Ascending aorta (tissue), 2 donors: ENCODE measurements at places on chromosomes 13 and 19.

DNA sequence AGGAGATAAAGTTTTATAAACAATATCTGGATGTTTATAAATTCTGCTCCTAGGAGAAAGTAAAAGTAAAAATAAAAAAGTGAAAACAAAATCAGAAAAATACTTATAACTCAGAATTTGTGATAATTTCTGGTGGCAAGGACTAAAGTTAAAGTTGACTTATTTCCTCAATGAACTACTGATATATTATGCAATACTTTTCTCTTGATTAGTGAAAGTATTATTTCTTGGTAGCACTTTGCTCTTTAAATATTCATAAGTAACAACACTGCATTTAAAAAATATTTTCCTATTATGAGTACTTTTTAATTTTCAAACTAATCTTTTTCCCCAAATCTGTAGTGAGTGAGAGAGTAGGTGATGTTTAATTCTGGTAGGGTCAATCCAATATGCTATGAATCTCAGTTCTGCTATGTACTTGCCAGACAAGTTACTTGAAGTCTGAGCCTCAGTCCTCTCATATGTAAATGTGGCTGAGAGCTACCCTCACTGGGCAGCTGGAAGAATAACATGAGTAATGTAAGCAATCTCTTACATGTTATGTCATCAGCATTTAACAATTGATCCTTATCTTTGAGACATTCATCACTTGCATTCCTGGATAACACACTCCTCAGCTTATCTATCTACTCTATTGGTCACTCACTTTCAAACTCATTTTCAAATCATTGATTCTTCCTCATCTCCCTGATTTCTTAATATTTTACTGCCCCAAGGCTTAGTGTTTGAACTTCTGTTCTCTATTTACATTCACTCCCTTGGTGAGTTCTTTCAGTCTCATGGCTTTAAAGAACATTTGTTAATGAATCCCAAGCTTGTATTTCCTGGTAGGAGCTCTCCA lies 239.0 kb downstream of the RGCC start:
- DNase-seq: no peak

DNA sequence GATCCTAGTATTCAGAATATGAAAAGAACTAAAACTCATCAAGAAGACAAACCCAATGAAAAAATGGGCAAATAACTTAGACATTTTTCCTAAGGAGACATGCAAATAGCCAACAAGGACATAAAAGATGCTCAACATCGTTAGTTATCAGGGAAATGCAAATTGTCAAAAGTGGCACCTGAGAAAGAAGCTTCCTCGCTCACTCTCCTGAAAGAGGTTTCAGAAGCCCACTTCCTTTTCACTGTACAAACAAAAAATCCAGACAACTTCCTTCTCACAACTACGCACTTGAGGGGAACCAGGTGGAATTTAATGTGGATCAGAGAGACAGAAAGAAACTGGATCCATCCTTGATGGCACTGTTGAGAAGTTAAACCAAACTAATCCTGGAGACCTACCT lies 41.5 kb downstream of the KLF12 start:
- no peak for DNase-seq

DNA sequence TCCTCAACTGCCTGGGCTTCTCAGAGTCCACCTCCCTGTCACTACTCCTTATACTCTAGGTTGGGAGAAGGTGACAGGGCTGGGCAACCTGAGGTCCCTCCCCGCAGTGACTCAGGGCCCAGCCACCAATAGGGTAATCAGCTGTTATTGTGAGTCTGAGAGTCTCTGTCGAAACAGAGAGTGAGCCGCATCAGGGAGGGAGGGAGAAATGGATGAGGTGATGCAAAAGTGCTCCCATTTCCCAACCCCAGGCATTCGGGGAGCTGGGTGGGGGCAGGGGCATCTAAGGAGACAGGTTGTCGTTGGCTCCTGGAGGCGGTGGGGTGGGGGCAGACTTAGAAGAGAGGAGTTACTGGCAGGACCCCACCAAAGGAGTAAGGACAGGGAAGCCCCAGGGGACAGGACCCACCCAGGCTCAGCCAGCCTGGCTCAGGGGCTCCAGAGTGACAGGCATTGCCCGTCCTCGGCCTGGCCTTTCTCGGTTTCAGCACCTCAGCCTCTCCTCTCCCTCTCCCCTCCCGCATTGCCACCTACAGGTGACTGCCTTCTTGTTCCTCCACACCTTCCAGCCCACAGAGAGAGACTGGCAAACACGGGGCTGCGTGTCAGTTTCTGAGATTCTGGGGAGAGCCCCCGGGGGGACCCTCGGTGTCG lies at the start of gene DMKN:
Gene DMKN, minus strand, starts transcription at position 22 of the 654 bp plus-strand sequence. CDS start 174 bp downstream, outside the sequence.
- no peak for DNase-seq

DNA sequence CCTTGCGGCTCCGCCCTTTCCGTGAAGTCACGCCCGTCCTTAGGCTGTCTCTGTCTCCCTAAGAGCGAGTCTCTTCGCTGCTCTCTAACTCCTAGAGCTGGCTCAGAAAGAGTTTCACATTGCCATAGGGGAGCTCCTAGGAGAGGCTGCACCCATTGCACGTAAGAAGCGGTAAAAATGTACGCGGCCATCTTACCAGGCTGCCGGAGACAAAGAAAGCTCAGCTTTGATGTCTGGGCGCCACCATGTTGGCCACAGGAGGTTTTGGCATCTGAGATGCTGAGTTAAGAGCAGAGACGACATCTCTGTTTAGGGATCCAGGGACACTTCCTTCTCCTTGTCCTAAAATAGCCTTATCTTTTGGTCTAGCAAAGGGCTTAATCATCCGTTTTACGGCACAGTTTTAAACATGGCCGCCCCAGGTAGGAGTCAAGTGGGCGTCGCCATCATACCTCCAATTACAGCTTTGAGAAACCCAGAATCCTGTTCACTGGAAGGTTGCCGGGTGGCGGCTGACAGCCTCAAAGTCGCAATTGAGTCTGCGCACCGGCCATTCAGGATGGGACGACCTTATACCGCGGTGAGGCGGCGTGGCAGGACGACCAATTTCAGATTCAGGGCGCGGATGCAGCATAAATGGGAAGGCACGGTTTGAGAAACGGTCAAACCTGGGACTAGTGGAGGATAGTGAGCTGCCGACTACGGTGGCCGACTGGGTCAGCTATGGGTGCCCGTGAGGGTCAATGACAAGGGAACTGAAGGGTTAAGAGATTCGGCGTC lies at the start of gene ZNF793:
Gene ZNF793, plus strand, starts transcription at position 553 of the 780 bp plus-strand sequence. CDS start 16,501 bp downstream, outside the sequence.
- DNase-seq: peak; percentile 89

DNA sequence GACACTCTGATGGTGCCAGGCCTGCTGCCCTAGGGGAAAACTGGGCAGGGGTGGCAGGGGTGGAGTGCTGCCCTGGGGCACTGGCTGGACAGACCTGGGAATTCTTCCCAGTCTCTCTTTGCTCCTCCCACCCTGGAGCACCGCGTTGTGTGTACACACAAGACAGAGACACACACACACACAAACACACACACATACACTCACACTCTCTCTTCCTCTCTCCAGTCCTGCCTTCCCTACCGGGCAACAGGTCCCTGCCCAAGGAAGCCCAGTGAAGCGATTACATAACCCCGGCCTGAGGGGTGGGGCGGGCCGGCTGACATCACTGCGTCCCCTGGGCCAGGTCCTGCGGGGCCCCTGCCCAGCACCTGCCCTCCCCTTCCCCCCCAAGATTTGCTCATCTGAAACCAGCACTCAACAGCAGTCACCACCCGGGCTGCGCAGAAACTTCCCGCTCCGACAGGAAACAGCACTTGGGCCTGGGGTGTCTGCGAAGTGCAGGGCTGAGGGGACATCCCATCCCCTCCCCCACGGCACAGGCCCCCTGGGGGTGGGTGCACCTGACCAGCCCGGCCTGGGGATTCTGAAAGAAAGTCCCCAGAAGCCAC lies 1.2 kb downstream of the MKNK2 start:
- peak; percentile 76 for DNase-seq

GRCh38 chr13:66329988-66330451 lies 900.1 kb downstream of the PCDH9 start:
- DNase-seq: no peak

DNA sequence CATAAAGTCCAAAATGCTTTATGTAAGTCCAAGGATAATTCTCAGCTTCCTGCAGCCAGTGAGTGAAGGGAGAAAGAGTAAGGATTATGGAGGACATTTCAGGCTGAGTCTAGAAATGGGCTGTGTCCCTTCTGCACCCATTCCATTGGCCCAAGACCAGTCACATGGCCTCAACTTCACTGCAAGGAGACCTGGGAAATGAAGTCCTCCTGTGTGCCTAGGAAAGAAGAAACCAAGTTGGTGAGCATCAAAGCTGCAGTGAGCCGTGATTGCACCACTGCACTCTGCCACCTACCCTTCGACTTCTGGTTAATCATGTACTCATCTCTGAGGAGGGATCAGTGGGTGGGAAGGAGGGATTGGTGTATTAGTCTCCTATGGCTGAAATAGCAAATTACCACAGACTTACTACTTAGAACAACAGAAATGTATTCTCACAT lies 3.6 kb upstream of the CD37 start:
- no peak for DNase-seq

- DNase-seq: no peak
Observed at GRCh38 chr13:98416408-98416807, 160.5 kb downstream of the STK24 start.

- no peak for DNase-seq
Observed at GRCh38 chr13:26133851-26134250, 82.0 kb upstream of the SHISA2 start.

DNA sequence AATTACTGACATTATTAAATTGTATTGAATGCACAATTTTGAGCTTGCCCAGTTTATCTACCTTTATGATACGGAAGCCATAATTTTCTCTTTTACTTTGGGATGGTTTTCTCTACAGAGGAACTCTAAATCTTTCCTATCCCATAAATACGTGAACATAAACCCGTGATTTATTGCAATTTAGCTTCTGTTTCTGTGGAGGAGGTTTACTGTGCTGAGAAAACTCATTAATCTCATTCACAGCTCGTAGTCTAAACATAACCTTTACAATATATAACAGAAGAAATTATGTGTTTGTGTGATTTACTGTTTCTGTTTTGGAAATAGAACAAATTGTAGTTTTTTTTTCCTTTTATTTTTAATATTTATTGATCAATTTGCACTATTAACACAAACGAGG lies 207.1 kb upstream of the PCDH9 start:
- DNase-seq: no peak

GRCh38 chr13:99087098-99087953 lies 109.5 kb upstream of the DOCK9 start:
- DNase-seq: peak; percentile 33

- DNase-seq: no peak
Observed at GRCh38 chr13:28322256-28322905, 172.5 kb downstream of the FLT1 start.

- no peak for DNase-seq
Observed at GRCh38 chr19:23774524-23774971, 15.9 kb upstream of the ZNF681 start.

DNA sequence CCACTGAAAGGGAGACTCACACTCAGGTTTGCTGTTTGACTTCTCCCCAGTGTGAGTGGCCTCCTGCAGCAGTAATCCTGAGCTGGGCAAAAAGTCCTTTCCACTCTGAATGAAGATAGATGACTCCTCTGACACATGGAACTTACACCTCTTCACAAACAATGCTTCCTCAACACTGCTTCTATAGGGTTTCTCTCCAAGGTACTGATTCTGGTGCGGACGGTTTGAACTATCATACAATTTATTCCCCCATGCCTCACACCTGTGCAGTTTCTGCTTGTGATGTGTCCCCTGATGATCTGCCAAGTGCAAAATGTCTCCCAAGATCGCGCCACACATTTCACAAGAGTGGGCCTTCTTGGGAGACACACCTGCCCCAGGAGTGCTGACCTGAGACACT lies 7.6 kb downstream of the ZNF418 start:
- DNase-seq: no peak
